ENCODE measurements at places on chromosomes 2 and 18. TPM values are rescaled to one million over a fixed set of nuclear protein-coding genes. Genes with fewer than 3 reads are reported as not detected.

DNA sequence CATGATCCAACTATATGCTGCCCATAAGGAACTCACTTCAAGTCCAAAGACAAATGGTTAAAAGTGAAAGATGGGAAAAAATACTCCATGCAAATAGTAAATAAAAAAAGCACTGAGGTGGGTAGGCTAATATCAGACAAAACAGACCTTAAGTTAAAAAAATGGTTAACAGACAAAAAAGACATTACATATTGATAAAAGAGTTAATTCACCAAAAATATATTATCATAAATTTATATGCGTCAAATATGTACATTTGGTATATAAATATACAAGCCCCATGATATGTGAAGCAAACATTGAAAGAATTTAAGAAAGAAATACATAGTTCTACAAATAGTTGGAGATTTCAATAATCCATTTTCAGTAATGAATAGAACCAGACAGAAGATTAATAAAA is 31.0 kb downstream of the ROCK1 start:
- no peak overlapping the region for H3K27ac ChIP-seq
- no peak overlapping the region for H3K4me3 ChIP-seq
- no peaks in the 10 kb centered on the region for H3K36me3 ChIP-seq
- DNase-seq: no peak
- no peaks in the 10 kb centered on the region for H3K27me3 ChIP-seq

GRCh38 chr2:46161911-46162310 is 135.3 kb upstream of the EPAS1 start:
- DNase-seq: no peak
- no peaks in the 10 kb centered on the region for H3K36me3 ChIP-seq
- H3K27me3 ChIP-seq: no peaks in the 10 kb centered on the region
- no peaks in the 10 kb centered on the region for H3K4me1 ChIP-seq
- H3K27ac ChIP-seq: no peak overlapping the region
- H3K4me3 ChIP-seq: no peak overlapping the region

GRCh38 chr18:49742316-49743116 is 70.8 kb downstream of the ACAA2 start:
- H3K4me1 ChIP-seq: no peaks in the 10 kb centered on the region
- no peaks in the 10 kb centered on the region for H3K27me3 ChIP-seq
- no peaks in the 10 kb centered on the region for H3K36me3 ChIP-seq
- DNase-seq: no peak

TCF7L1 gene
- 1.7 TPM for total RNA-seq

GRCh38 chr2:49837561-49838293 is 683.4 kb upstream of the FSHR start:
- DNase-seq: no peak
- no peak overlapping the region for H3K4me3 ChIP-seq
- no peaks in the 10 kb centered on the region for H3K36me3 ChIP-seq

DNA sequence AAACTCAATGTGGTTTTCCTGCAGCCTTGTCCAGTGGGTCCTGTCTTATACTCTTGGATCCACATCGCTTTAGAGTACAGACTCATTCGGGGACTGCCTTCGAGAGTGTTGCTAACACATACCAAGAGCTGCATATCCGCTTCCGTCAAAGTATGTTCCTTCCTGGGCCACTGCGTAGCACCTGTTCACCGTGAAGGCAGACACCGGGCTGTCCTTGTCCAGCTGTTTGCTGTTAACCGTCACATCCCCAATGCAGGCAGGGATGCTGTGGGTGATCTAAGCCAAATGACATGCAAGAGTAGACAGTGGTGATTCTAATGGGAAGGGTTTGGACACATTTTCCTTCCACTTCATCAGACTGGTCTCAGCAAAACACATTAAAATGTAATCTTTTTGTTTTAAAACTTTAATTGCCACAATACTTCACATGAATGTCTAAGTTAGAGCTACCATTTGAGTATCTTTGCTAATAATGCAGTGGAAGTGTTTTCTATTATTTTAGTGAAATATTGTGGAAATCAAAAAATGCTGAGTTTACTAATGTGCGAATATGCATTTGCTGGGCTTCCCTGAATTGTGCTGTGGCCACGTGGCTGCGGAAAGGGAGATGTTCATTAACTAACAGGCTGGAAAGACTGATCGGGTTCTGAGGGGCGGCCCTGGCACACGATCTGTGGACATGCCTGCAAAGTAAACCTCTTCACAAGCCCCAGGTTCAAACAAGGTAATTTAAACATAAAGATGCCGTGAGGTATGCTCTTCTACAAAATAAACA is 169.1 kb downstream of the LAMA1 start:
- no peak overlapping the region for H3K4me3 ChIP-seq
- H3K27me3 ChIP-seq: no peaks in the 10 kb centered on the region
- H3K36me3 ChIP-seq: no peaks in the 10 kb centered on the region
- H3K27ac ChIP-seq: peak overlapping the region; percentile 79
- H3K4me1 ChIP-seq: peaks cover 6% of the 10 kb centered on the region
- no peak for DNase-seq

GRCh38 chr2:9837451-9837850 is 5.8 kb upstream of the TAF1B start:
- no peak overlapping the region for H3K4me3 ChIP-seq
- H3K4me1 ChIP-seq: no peaks in the 10 kb centered on the region
- no peaks in the 10 kb centered on the region for H3K27me3 ChIP-seq
- H3K27ac ChIP-seq: no peak overlapping the region

GRCh38 chr2:39119732-39120520 is 925 bp downstream of the SOS1 start:
- H3K4me1 ChIP-seq: peaks cover 17% of the 10 kb centered on the region
- peak; percentile 54 for DNase-seq
- no peaks in the 10 kb centered on the region for H3K27me3 ChIP-seq

DNA sequence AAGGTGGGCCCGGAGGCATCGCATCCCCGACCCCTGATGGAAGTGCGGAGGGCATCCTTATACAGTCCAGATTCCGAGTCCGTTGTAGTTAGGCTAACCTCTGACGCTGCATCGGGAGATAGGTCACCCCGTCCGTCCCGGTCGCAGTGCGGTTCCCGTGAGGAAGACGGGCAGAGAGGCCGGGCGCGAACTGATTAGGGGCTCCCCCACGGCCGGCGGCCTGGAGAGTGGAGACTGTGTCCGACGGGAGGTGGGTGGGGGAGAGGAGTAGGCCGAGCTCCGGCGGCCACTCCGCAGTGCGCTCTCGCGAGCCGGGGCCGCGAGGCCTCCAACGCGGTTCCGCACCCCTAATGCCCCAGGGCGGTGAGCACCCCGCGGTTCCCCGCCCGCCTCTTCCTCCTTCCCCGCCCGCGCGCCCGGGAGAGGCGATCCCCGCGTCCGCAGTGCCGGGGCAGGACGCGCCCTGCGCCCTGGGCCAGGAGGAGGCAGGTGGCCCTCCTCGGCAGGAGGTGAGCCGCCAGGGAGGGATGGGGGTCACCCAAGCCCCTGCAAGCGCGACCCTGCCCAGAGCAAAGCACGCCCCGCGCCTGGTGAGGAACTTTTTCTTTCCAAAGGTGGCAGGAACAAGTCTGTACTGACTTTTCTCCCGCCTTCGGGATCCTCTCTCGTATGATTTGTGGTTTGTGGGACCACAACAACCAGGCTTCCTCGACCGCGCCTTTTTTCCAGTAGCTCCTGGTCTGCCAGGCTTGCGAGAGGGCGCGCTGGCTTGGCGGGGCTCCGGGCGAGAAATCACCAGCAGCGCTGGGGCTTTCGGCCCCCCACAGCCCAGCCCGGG is 1.4 kb upstream of the SP5 start:
- no peaks in the 10 kb centered on the region for H3K36me3 ChIP-seq
- peak; percentile 77 for DNase-seq
- peak overlapping the region; percentile 6 for H3K4me3 ChIP-seq
- no peaks in the 10 kb centered on the region for H3K27me3 ChIP-seq
- peaks cover 3% of the 10 kb centered on the region for H3K4me1 ChIP-seq

GRCh38 chr2:38462121-38462661 is 85.1 kb upstream of the ATL2 start:
- H3K36me3 ChIP-seq: no peaks in the 10 kb centered on the region
- DNase-seq: no peak
- H3K27ac ChIP-seq: no peak overlapping the region
- no peak overlapping the region for H3K4me3 ChIP-seq
- H3K4me1 ChIP-seq: no peaks in the 10 kb centered on the region
- no peaks in the 10 kb centered on the region for H3K27me3 ChIP-seq

PDE1A gene
- total RNA-seq: 0.60 TPM

DNA sequence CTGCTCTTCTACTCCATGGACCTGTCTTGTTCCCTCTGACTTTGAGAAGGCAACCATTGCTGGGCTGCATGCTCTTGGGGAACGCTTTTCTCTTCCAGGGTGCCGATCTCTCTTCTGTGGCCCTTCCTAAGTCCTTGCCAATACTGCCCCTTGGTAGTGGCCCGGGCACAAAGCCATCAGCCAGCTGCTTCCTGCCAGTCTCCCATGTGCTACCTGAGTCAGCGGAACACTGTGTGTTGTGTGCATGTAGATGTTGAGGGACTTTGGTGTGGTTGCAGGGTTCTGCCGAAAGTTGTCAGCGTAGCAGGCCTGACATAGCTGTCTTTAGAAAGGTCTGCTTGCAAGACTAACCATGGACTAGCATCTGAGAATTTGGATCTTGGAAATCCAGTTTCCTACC is 35.4 kb downstream of the MGAT5 start:
- DNase-seq: no peak
- no peaks in the 10 kb centered on the region for H3K4me1 ChIP-seq
- H3K4me3 ChIP-seq: no peak overlapping the region
- no peaks in the 10 kb centered on the region for H3K36me3 ChIP-seq
- H3K27ac ChIP-seq: no peak overlapping the region
- no peaks in the 10 kb centered on the region for H3K27me3 ChIP-seq

GRCh38 chr2:193561054-193561453 is 1366.3 kb upstream of the TMEFF2 start:
- no peak overlapping the region for H3K4me3 ChIP-seq
- H3K36me3 ChIP-seq: no peaks in the 10 kb centered on the region
- no peaks in the 10 kb centered on the region for H3K4me1 ChIP-seq
- no peak for DNase-seq
- H3K27ac ChIP-seq: no peak overlapping the region

GAREM2 gene
- 2.5 TPM for total RNA-seq

- H3K27ac ChIP-seq: no peak overlapping the region
- no peaks in the 10 kb centered on the region for H3K4me1 ChIP-seq
- H3K36me3 ChIP-seq: no peaks in the 10 kb centered on the region
- DNase-seq: no peak
Measured at GRCh38 chr2:207321514-207321913, 155.8 kb upstream of the KLF7 start.

DNA sequence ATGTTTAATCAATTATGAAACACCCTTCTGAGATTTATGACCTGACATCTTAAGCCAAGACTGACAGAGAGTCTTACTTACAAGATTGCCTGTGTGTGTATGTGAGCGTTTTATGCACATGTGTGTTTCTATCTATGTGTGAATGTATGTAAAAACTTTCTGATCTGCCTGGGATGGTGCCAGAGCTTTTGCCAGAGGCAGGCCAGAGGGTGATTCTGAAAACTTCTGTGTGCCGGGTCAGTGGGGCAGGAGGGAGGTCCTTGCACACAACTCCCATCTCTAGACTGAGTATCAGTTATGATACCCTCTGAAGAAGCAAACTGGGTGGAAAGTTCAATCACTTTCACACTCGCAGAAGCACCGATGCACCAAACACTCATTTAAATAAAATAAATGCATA is 335.0 kb upstream of the NT5C1B start:
- no peak overlapping the region for H3K4me3 ChIP-seq
- DNase-seq: no peak
- H3K4me1 ChIP-seq: no peaks in the 10 kb centered on the region
- no peaks in the 10 kb centered on the region for H3K36me3 ChIP-seq
- H3K27ac ChIP-seq: no peak overlapping the region

- no peaks in the 10 kb centered on the region for H3K4me1 ChIP-seq
- no peaks in the 10 kb centered on the region for H3K27me3 ChIP-seq
- H3K36me3 ChIP-seq: no peaks in the 10 kb centered on the region
- no peak overlapping the region for H3K27ac ChIP-seq
Measured at GRCh38 chr2:136798766-136799165, 33.4 kb downstream of the THSD7B start.

CDH2 gene
- 1.0 TPM for total RNA-seq

DNA sequence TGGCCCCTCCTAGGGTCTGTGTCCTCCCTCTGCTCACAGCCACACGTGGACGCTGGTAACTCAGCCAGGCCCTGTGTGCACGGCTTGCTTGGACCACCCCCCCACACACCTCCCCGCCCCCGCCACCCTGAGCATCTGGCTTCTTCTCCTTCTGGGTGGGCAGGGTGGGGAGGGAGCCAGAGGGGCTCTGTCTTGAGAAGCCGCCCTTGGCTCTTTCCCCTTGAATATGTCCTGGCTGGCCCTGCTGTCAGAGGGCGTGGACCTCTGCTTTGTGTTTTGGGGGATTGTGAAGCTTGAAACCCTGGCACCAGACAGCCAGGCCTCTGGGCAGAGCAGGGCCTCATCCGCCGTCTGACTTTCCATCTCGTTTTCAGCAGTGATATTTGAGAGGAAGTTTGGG is 72.1 kb downstream of the GLI2 start:
- no peaks in the 10 kb centered on the region for H3K36me3 ChIP-seq
- no peaks in the 10 kb centered on the region for H3K4me1 ChIP-seq
- DNase-seq: no peak
- no peak overlapping the region for H3K27ac ChIP-seq

- H3K36me3 ChIP-seq: peaks cover 8% of the 10 kb centered on the region
- no peaks in the 10 kb centered on the region for H3K27me3 ChIP-seq
- H3K4me3 ChIP-seq: no peak overlapping the region
- no peak overlapping the region for H3K27ac ChIP-seq
Measured at GRCh38 chr2:25804338-25804737, 73.9 kb downstream of the ASXL2 start.

- H3K36me3 ChIP-seq: no peaks in the 10 kb centered on the region
- peak overlapping the region; percentile 53 for H3K4me3 ChIP-seq
- DNase-seq: peak; percentile 14
- H3K27me3 ChIP-seq: no peaks in the 10 kb centered on the region
Measured at GRCh38 chr2:102618452-102619413, 620 bp upstream of the SLC9A2 start.

- H3K4me1 ChIP-seq: no peaks in the 10 kb centered on the region
- H3K27ac ChIP-seq: no peak overlapping the region
- H3K27me3 ChIP-seq: no peaks in the 10 kb centered on the region
- no peak overlapping the region for H3K4me3 ChIP-seq
Measured at GRCh38 chr18:29840089-29840488, 1202.5 kb downstream of the DSC3 start.

- H3K36me3 ChIP-seq: no peaks in the 10 kb centered on the region
- no peaks in the 10 kb centered on the region for H3K4me1 ChIP-seq
- no peak overlapping the region for H3K4me3 ChIP-seq
- no peaks in the 10 kb centered on the region for H3K27me3 ChIP-seq
- no peak for DNase-seq
Measured at GRCh38 chr18:21943456-21943855, 202.9 kb downstream of the MIB1 start.

All from pancreas (tissue), 10 donors.